Sciatic nerve (tissue), 2 donors: ENCODE measurements at places on chromosomes 3 and 15. TPM values are rescaled to one million over a fixed set of nuclear protein-coding genes. Genes with fewer than 3 reads are reported as not detected.
A peak's percentile ranks its signal among the peaks of the same experiment; 100 is the strongest.

RASGRF1 gene
- 3.0 TPM for total RNA-seq

GOLGA6D gene
- total RNA-seq: 0.18 TPM

NRROS gene
- total RNA-seq: 10.0 TPM

LRRC31 gene
- not detected for total RNA-seq

ZMYND10 gene
- 1.9 TPM for total RNA-seq

C2CD4A gene
- not detected for total RNA-seq

DNA sequence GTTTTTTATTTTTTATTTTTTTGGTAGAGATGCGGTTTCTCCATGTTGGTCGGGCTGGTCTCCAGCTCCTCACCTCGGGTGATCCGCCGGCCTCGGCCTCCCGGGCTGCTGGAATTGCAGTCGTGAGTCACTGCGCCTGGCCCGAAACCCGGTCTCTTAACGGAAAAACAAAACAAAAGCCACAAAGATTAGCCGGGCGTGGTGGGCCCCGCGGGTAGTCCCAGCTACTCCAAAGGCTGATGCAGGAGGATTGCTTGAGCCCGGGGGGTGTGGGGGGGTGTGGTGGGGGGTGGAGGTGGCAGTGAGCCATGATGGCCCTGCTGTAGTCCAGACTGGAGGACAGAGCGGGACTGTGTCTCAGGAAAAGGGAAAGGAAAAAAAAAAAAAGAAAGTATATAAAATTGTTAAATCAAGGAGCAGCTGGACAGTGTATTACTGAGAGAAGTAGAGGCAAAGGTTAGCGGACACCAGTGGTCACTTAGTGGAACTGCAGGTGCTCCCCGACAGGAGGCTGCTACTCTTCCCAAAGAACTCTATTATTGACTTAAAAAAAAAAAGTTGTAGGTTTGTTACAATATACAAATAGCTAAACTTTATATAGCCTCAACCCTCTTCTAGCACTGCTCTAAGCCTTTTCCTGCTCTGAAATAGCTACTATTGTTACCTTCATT is 30.3 kb upstream of the TUBGCP5 start:
- DNase-seq: no peak

DNA sequence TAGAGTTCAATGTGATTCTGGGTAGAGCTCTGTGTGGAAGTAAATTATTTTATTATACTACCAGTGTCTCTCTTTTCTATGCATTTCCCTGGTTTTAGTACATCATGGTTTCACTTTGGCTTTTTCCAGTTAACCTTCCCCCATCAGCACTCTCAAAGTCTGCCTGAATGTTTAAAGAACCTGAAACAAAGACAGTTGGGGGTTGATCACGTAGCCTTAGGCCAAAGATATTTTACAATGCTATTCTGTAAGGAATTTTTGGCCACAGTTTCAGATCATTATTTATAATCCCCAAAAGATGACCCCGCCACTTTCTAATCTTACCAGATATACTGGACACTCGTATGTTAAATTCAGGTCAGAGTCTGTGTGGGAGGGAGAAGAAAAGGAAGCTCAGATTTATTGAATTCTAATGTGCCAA is 156.3 kb upstream of the TMC3 start:
- DNase-seq: no peak

DNA sequence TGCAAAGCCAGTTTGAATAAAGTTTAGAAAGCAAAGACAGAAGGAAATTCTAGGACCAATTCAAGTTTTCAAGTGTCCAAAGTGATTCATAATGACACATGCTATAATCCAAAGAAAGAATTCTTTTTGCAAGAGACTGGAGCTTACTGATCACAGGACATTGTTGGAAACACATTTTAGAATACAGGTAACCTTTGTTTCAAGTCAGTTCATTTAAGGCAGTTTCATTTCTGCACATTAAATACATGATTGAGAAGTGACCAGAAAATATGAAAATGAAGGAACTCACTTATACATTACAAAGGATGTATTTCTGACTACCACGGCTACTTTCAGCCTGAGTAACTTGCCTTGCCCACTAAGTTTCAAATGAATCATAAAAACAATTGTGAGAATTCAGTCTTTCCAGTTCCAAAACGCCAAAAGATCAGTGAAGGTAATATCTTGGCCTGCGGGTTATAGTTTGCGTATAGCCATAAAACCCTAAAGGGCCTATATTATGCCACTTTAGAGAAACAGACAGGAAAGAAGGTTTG is 48.7 kb downstream of the PRICKLE2 start:
- no peak for DNase-seq

- no peak for DNase-seq
Observed at GRCh38 chr3:97510795-97511194, 253.8 kb upstream of the ARL6 start.

- no peak for DNase-seq
Observed at GRCh38 chr3:48403533-48404439, 26.1 kb downstream of the PLXNB1 start.

DNA sequence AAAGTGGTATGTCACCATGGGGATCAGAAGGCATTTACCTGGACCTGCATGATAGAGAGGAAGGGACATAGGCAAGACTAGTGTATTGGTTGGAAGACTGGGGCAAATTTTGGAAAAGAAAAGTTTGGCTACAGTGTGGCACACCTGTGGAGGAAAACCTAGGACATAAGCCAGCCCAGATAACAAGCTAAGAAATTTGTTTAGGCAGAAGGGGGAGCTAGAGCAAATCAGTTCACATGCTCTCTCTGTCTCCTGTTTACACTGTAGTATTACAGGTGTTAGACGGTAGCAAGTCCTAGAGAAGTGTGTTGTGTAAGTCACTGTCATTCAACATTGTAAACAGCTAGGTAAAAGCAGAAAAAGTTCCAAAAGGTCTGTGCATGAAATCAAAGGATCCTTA is 11.9 kb upstream of the ALDH1A2 start:
- no peak for DNase-seq

- no peak for DNase-seq
Observed at GRCh38 chr3:62718011-62718410, 157.2 kb downstream of the CADPS start.

GRCh38 chr15:64731012-64731804 is 44.2 kb downstream of the RBPMS2 start:
- DNase-seq: peak; percentile 92

DNA sequence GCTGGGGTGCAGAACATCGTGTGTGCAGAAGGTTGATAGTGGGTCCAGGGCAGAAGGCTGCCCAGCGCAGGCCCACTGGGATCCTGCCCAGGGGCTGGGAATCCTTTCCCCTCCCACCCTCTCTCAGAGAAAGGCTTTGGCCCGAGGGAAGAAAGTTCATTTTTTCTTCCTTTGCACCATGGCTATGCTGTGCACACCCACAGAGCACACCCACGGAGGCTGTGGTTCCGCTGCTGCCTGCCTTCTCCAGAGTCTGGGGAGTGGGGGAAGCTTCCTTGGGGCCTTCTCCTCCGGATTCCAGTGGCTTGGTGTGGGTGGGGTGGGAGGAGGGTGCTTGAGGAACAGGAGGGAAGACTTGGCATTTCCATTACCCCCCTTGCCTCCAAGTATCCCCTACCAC is 7.0 kb upstream of the PRKCD start:
- DNase-seq: no peak

DNA sequence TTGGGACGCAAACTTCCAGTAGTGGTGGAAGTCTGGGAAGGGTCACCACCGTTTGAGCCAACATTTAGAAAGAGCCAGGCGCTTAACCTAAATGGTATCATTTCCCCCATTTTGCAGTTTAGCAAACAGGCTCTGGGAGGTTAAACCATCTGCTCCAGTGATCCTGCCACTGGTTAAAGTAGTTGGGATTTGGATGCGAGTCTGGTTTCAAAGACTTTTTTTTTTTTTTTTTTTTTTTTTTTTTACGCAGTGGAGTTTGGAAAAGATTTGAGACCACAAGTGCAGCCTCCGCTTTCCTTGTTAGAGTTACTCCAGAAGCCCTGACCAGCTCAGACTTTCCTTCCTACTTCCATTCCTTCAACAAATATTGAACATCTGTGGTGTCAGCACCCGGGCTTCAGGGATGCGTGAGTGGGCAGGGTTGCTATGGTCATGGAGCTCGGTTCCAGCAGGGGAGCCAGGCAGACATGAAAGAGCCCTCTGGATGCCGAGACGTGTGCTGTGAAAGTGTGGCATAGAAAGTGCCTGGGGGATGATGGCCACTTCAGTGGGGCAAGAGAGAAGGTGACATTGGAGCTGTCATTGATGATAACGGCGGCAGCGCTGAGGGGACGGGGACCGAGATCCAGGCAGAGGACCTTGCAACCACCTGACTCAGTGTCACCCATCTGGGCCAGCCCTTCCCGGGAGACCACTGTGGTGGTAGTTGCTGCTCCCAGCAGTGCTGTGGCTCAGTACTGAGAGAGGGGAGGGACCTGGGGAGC is 1.1 kb upstream of the RNU6-1 start:
- no peak for DNase-seq

GRCh38 chr3:52220380-52221026 is 4.9 kb downstream of the TLR9 start:
- peak; percentile 93 for DNase-seq

DNA sequence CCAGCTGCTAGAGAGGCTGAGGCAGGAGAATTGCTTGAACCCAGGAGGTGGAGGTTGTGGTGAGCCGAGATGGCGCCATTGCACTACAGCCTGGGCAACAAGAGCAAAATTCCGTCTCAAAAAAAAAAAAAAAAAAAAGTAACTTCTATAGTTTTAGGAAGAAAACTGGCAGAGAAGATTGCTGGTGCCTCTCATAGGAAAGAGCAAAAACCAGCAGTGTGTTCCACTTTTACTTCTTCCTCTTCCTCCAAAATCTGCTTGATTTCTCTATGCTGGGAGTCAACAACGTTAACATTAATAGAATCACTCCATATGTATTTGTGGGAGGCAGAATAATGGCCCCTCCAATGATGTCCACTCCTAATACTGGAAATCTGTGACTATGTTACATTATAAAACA is 12.5 kb upstream of the NR1D2 start:
- DNase-seq: no peak

GRCh38 chr15:69074001-69074842 is 59.7 kb downstream of the NOX5 start:
- DNase-seq: peak; percentile 71

DNA sequence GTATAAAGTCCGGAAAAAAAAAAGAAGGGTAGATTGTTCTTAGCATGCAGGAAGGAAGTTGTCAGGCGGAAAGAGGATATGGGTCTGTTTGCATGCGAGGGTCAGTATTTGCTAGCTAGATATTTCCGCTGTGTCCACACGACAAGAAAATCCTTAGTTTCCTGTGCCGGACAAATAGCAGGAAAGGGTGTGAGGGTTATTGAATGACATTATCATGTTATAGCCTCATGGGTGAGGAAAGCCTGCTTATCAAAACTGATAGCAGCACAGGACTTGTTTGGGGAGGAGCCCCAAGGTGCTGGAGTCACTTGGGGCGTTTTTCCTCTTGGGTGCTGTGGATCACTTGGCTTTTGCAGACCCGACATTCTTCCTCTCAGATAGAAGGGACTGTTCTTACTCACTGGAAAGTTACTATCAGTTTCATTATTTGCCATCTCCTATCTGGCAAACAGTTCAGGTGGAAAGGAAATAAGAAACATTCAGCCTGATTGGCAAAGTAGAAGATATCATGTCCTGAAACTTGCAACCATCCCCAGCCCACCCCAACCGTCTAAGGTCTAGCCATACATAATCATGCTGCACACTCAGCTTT is 127.2 kb upstream of the DPH6 start:
- DNase-seq: no peak

DNA sequence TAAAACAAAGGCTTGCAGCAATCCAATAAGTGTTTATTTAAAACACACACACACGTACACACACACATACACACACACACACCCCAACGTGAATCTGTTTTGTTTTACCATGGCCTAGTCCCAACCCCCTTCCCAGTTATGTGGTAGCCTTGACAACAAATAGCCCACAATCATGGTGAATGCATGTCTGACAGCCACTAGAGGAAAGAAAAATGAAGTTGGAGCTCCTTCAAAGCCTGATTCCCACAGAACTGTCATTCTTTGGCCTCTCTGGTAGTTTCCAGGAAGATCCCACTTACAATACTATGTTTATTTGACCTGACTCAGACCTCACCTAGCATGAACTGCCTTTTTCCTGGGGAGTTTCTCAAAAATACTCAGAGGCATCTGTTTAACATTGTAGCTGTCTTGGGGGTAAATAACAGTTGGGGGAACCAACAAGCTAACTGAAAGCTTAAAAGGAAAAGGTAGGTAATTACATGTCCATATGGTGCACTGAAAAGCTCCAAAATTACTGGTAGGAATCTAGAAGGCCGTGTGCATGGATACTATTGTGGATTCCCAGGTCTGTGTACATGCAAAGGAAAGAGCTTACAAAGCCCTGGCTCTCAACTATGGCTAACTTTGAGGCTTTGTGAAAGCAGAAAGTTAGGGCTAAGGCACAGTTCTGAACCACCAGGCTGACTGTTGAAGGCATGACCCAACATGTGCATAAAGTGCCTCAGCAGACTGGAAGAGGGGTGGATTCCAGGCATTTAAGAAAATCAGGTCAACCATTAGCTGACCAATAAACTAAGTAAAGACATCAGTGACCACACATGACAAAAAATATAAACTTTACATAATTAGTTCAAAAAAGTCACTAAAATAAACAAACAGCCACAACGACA is 65.3 kb downstream of the FAIM start:
- DNase-seq: no peak

DNA sequence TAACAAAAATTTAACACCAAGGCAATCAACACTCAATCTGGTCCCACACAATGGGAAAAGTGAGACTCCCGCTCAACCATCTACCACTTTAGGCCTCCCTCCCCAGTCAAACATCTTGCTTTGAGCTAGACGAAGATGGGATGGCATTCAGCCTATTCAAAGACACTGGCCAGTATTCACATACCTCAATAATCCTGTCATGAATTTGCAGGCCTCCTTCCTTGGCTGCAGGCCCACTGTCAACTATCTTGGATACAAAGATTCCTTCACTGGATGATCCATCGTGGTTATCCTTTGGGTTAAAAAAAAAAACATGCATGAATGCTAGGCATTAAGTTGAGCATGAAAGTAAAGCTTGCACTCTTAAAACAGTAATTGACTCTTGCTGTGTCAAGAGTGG is 22.6 kb downstream of the PDZRN3 start:
- DNase-seq: no peak

DNA sequence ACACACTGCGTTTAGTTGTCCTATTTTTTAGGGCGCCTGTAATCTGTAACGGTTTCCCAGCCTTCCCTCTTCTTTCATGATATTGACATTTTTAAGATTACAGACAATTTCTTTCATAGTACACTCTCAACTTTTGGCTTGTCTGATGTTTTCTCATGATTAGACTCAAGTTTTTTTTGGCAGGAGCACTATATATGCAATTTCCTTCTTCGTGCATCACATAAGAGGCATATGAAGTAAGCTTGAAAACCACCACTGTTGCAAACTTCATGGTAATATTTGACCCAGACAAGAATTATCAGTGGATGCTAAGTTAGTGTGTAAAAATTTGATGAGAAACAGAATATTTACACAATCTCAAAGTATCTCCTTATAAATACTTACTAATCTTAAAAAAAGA is 119.2 kb upstream of the CMC1 start:
- no peak for DNase-seq
